AG04449 (cell line): ENCODE measurements at places on chromosomes 3 and 15.

GRCh38 chr3:128012050-128012449 is 40.2 kb upstream of the SEC61A1 start:
- no peak for DNase-seq

- no peak for DNase-seq
These were observed 53.9 kb downstream of the RLBP1 start for GRCh38 chr15:89167267-89168176.

DNA sequence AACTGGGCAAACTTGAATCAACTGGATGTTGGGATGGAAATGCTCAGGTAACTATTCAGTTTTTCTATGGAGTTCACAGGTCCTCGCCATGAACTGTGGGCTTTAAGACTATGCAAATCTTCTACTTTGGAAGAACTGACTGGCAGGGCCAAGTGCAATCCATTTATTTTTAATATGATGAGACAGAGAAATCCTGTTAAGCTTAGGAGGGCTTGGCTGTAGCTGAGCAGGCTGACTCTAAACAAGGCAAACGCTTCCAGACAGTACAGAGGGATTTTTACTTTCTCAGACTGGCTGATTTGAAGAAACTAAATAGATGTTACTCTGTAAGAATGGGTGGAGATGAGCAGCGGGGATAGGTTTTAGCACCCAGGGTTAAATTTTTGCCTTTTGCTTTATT is 194.2 kb upstream of the ICE2 start:
- no peak for DNase-seq

GRCh38 chr3:127124120-127124519 is 68.8 kb upstream of the PRR23E start:
- DNase-seq, result no peak

- DNase-seq, result no peak
These were observed 268.6 kb upstream of the UBE2E1 start for GRCh38 chr3:23537101-23537551.

DNA sequence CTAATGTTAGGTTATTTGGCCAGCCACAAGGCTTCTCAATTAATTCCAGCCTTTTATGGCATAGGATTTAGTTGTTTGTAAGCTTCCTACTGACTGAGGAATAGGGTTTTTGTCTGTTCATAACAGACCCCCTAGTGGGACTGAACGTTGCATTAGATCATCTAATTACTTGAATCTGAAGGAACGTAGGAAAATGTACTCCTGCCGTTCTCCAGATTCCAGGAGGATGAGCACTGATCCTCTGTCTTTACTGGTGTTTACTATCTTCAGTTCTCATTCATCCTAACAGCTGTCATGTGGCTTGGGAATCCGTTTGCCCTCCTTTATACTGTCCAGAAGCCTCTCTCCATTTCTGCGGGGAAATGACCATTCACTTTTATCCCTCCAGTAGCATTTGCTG is 52.7 kb downstream of the RAD54L2 start:
- DNase-seq, result peak; percentile 44

DNA sequence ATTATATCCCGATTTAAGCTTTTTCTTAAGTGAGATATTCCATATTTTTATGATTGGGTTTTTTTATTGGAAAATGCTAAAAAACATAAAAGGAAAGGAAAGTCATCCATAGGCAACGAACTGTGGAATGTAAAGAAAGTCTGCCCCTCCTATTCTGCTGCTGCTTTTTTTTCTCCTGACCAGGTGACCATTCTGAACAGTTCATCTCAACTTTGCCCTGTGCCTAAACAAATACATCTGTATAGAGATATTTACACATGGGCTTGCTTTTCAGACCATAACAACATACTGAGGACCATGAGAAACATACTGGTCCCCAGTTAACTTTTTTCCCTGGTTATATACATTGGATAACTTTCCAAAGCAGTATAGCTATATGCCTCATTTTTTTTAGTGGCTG is 18.9 kb upstream of the MLF1 start:
- no peak for DNase-seq

DNA sequence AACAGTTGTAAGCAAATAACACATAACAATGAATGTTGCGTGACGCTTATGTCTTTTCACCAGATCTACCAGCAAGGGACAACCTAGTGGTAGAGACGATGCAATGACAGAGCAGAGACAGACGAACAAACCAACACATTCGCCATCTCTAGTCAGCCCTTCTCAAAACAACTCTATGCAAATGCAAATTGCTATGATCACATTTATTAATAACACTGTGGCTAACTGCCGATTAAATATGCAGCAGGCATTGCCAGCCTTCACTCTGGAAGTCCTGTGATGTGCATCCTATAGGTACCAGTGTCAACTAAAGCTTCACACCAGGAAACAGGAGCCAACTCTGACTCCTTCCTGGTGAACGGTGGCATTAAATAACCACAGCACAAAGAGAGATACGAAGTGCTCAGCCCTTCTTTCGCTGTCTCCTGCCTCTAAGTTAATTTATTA is 94.2 kb downstream of the FOXP1 start:
- DNase-seq, result no peak

DNA sequence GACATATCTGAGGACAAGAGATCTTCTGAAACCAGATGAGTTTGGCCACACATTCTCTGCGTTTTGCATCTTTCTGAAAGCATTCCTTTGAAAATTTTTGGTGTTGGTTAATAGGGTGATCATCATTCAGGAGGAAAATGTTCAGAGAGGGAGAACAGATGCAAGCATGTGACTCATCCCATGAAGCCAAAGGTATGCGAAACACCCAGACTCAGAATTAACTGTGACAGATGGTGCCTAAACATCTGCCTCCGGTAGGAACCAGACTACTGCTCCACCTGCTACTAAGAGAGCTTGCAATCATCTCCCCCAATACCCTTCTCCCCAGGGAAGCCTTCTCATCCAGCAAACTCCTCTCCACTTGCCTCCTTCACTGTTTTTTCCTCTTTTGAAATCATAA is 46.2 kb downstream of the TRIM69 start:
- DNase-seq, result no peak

DNA sequence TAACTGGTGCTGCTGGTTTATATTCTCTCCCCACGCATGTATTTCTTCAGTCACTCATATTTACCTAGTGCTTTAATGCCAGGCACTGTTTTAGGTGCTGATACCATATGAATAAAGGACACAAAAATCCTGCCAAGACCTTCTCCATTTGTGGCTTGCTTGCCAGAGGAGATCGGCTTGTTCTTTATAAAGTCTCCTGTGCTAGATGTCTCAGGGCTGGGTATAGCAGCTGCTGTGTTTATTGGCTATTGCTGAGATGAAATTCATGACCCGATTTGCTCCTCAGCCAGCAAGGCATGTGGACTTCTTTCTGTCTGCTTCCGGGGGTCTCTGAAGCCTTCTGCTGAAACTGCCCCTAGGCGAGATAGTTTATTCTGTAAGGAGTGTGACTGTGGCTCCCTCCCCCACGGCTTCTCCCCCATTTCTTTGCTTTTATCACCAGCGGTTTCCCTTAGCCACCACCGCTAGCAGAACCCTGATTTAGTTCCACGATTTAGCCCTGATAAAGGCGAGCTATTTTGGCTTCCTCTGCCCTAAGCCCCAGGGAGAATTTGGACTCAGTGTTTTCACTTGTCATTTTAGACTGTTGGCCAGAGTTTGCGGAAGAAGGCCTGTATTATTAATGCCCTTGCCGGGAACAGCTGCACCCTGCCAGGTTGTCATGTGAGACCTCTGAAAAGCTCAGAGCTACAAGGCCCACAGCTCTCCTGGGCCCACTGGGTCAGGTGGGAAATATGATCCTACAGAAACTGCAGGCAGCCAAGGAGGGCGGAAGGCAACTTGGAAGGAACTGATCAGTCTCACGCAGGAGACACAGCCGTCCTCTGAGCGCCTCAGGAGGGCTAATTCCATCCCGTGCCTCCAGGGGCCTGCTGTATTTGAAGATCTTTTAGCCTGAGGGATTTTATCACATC is 46.8 kb downstream of the ST6GAL1 start:
- DNase-seq, result no peak

- DNase-seq, result no peak
These were observed 359.3 kb downstream of the GAP43 start for GRCh38 chr3:115982629-115983028.

- DNase-seq, result no peak
These were observed 31.9 kb upstream of the MCF2L2 start for GRCh38 chr3:183460081-183461055.

DNA sequence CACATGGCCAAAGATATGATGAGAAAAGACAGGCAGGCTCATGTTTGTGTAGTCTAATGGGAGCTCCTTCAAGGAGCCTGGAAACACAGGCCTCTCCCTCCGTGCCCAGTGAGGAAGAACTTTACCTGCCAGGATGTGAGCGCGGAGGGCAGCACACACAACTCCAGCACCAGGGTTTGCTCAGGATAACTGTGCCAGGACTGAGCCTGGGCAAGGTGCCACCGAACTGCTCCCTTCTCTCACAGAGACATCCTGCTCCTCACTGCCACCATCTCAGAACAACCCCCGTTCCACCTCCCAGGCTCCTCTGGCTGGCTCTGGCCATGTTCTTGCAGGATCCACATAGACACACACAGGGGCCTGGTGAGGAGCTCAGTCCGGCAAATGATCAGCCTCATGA is 87.4 kb downstream of the NUP210 start:
- DNase-seq, result no peak

GRCh38 chr3:2976212-2976611 is 134.0 kb downstream of the IL5RA start:
- DNase-seq, result no peak

DNA sequence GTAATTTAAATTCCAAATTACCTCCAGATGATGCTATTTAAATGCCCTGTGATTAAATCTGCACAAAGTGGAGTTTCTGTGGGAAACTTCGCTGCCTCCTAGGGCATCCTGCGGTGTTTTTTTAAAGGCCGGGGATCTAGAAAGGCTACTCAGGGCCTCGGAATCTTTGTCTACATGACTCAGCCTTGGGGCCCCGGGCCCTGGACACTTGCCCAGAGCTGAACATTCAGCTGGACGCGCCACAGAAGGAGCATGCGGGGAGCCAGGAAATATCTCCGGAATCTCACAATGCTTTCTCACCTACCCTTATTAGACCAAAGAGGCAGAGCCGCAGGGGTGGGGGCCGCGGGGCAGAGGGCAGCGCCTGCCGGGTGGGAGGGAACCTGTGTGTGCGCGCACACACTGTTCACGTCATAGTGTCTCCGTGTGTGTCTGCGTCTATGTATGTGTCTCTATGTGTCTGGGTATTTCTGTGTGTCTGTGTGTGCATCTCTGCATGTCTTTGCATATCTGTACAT is 145.5 kb upstream of the TPM1 start:
- DNase-seq, result peak; percentile 97

- no peak for DNase-seq
These were observed 612.8 kb downstream of the MAGI1 start for GRCh38 chr3:65425880-65426279.

DNA sequence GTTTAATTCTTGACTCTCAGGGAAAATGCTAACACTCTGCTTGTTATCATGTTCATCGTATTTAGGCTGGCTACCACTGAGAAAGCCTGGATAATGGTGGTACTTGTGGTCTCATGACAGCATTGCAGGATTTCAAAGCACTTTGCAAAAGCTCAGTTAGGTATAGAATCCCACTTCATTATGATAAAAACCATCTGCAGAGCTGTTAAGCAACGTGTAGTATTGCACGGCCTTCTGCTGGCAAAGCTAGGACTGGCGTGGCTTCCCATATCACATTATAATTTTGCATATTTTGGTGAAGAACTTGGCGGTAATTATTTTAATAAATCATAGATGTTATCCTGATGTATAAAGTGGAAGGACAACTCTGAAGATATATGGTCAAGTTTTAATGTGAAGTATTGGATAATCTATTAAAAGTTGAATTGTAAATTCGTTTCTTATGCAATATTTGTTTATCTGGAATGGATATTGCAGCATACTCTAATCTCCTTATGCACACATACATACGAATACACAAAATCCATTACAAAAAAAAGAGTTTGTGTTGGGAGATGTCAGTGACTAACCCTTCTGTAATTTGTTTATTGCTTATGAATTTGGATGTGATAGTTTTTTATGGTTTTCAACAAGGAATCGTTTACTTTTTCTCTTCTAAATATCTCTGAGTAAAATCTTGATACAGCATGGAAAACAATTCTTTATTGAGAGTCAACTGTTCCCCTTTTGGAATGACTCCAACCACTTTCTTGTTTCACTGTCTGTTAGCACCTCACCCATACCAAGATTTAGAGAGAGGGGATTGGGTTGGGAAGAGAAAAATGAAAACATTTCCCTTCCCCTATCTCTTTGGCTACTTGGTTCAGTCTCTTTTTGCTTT is 9.2 kb downstream of the RAB8B start:
- no peak for DNase-seq

DNA sequence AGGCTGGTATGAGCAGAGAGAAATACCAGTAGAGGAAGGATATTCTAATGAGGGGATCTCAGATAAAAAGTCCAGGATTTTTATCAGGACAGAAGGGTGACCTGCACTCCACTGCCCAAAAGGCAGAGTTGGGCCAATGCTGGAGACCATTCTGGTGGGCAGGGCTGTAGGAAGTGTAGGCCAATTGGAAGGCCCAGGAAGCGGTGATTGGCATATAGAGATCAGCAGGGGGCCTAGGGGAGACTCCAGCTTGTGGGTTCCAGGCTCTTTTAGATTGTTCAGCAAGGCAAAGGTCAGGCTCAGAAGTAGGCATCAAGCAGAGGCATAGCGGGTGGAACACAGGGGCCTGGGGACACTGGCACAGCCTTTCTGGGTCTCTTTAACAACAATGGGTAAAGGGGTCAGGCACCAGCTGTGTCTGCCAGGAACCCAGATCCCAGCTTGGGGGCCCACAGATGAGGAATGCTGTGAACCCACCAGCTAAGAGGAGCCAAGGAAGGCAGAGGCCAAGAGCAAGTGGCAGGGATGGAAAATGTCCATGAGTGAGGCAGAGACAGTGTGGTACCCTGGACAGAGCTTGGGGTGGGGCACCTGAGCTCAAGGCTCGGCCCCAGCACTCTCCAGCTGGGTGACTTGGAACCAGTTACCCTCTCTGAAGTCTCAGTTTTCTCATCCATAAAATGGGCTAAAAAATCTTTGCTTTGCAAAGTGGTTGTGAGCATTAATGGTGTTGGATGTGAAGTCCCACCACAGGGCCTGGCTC is 27.0 kb upstream of the RASGRF1 start:
- no peak for DNase-seq

GRCh38 chr3:33250712-33251111 is 26.5 kb upstream of the FBXL2 start:
- DNase-seq, result no peak

DNA sequence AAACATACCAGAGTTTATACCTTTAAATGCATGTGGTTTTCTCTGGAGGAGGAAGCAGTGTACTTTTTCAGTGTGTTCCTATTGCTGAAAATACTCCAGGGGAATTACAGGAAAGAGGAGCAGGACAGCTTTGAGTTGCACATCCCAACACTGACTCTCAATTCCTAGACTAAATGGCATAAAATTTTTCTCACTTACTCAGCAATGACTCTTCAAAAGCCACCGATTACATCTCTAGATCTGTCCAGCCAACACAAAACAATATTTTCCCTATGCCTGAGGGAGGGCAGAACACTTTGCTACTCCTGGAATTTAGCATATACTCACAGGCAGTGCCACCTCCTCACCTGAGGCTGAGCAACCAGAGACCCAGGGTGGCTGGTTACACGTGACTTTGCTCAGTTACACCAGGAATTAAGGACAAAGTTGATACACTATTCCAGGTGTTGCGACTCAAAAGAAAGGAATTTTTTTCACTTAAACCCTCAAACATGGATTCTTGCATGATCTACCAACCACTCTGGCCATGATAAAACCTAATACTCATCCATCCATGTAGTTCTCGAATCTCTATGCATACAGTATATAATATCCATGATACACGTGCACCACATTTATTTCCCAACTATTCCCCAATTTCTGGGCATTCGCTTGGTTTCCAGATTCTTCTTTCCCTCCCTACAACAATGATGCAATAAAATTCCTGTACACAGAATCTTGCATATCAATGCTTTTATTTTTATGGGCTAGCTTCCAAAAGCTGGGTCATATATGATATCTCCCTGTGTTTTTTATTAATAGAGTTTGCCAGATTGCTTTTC is 194.6 kb downstream of the THRB start:
- DNase-seq, result no peak
